Aorta (tissue), 5 donors: ENCODE measurements at places on chromosomes 2 and 18. TPM values are rescaled to one million over a fixed set of nuclear protein-coding genes. Genes with fewer than 3 reads are reported as not detected.
A peak's percentile ranks its signal among the peaks of the same experiment; 100 is the strongest.

GRCh38 chr2:200340508-200341224 is 34.2 kb downstream of the SPATS2L start:
- H3K4me3 ChIP-seq: no peak overlapping the region
- H3K36me3 ChIP-seq: no peaks in the 10 kb centered on the region
- peaks cover 2% of the 10 kb centered on the region for H3K4me1 ChIP-seq
- no peak for DNase-seq
- H3K27me3 ChIP-seq: no peaks in the 10 kb centered on the region
- H3K27ac ChIP-seq: no peak overlapping the region

- H3K27me3 ChIP-seq: no peaks in the 10 kb centered on the region
- H3K4me3 ChIP-seq: no peak overlapping the region
- no peak overlapping the region for H3K27ac ChIP-seq
Observed at GRCh38 chr2:112010751-112011150, 44.3 kb upstream of the TMEM87B start.

GRCh38 chr18:7202169-7202568 is 28.7 kb upstream of the LRRC30 start:
- no peak overlapping the region for H3K4me3 ChIP-seq
- no peaks in the 10 kb centered on the region for H3K4me1 ChIP-seq
- H3K27ac ChIP-seq: no peak overlapping the region
- no peaks in the 10 kb centered on the region for H3K36me3 ChIP-seq

DNA sequence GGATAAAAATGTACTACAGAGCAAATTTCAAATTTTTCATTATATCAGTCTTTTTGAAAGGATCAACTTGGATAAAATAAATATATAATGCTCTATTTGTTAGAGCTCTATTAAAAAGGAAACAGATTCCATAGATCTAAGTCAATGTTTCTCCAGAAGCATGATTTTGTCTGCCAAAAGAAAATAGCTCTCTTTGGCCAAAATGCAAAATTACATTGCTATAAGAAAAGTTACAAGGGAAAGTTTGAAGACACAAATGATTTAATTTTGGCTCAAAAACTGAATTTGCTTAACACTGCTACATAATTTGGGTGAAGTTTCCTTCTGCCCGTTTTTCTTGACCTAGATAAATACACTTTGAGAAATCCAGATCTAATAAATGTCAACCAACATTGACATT is 15.7 kb downstream of the C2orf69 start:
- H3K4me3 ChIP-seq: no peak overlapping the region
- H3K27me3 ChIP-seq: no peaks in the 10 kb centered on the region
- no peaks in the 10 kb centered on the region for H3K4me1 ChIP-seq
- H3K36me3 ChIP-seq: no peaks in the 10 kb centered on the region
- H3K27ac ChIP-seq: no peak overlapping the region
- no peak for DNase-seq

DNA sequence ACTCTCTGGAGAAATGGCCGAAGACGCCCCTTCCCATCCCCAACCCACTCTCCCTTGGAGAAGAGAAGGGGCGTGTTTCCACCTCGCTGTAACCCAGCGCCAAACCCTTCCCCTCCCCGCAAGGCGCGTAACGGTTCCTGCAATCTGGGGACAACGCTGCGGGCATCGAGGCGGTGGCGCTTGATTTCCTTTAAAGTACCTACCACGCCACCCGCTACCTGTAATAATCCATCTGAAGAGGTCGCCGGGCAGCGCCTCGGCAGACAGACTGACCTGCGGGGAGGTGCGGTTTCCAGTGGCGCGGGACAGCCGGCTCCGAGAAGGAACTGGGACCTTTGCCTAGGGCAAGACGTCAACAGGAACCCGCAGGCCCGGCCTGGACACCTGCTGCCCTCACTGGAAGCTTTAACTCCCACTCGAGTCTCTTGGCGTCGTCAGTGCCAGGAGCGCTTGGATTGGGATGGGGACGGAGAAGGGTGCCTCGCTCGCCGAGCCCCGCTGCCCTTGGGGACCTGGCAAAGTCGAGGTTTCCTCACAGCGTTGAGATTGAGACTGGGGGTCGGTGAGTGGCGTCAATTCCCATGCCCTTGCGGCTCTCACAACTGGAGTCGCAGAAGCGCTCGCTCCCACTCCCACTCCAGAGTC is at the start of gene CYP1B1:
Gene CYP1B1 (minus strand): TSS at position 645 of the 645 bp plus-strand sequence. CDS start 763 bp downstream, outside the sequence.
- no peaks in the 10 kb centered on the region for H3K36me3 ChIP-seq
- no peaks in the 10 kb centered on the region for H3K4me1 ChIP-seq
- H3K27me3 ChIP-seq: no peaks in the 10 kb centered on the region
- H3K27ac ChIP-seq: no peak within 1 kb of the TSS
- DNase-seq: peak; percentile 82

Gene CTIF
- total RNA-seq: 113 TPM

Gene SLC19A3
- 2.8 TPM for total RNA-seq

Gene RAX
- total RNA-seq: not detected

Gene KIF5C
- 3.4 TPM for total RNA-seq

Gene TMEM17
- 1.1 TPM for total RNA-seq
